ENCODE measurements at places on chromosomes 12 and 14. TPM values are rescaled to one million over a fixed set of nuclear protein-coding genes. Genes with fewer than 3 reads are reported as not detected.

DNA sequence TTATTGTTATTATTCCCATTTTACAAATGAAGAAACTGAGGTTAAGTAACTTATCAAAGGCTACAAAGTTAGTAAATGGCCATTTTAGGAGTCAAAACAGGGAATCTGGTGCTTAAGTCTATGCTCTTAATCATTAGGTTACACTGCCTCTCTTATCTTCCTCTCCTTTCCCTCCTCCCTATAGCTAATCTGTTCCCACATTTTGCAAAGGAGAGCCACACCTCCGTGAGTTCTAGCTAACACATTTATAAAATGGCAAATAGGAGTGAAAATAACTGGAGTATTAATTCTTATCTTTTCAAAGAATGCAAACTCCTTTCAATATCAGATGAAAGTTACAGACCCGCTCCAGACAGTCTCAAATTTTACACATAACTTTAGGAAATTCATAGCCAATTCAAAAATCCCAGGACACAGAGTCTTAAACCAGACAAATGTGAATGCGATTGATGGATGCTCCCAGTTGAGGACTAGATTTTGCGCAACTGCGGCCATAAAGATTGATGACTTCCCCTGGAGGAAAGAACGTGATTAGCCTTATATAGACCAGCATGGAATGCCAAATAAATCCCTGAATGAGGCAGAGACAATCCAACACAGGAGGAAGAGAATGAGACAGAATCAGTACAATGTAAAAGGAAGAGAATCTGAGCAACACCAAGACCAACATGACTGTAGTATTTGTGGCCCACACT is 225.0 kb upstream of the ARID2 start:
- no peak for DNase-seq

DNA sequence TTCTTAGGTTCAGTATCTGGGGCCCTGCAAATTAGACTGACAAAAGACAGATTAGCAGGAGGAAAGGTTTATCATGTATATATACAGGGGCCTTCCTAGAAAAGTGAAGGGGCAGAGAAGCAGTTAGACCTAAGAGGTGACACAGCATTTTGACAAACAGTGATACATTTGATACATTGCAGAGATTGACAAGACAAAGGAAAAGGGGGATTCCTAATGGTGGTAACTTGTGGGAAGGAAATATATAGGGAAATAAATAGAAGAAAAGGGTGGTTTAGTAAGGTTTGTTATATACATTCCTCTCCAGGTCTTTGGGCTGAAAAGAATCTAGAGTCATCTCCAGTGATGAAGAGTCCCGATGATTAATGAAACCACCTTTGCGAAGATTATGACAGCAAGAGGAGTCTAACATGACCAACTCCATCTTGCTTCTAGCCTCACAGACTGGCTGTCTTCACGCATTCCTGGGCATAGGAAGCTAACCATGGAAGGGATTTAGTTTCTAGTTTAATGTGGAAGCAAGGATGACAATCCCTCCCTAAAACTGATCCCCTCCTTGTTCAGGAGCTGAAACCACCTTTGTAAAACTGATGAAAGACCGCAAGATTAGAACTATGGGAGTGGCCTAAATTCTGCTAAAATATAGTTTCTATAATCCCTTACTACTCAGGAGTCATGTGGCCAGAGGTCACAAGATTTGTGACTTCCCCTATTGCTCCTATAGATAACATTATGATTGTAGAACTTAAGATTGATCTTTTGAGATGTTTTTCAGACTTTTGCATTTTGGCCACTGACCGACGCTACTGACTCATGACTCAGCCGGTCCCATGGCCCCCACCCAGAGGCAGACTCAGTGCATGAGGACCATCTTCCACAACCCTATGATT is 31.1 kb upstream of the CPM start:
- no peak for DNase-seq

GRCh38 chr12:62581288-62582064 is 114.8 kb downstream of the MON2 start:
- DNase-seq, result no peak

The ATG14 gene
- total RNA-seq, result 22.6 TPM

The C12orf57 gene
- 243 TPM for total RNA-seq

- no peak for DNase-seq
Observed at GRCh38 chr14:92654239-92654901, 94.1 kb downstream of the LGMN start.

The GLIPR1L1 gene
- not detected for total RNA-seq

The CCDC60 gene
- not detected for total RNA-seq

The DPPA3 gene
- not detected for total RNA-seq

DNA sequence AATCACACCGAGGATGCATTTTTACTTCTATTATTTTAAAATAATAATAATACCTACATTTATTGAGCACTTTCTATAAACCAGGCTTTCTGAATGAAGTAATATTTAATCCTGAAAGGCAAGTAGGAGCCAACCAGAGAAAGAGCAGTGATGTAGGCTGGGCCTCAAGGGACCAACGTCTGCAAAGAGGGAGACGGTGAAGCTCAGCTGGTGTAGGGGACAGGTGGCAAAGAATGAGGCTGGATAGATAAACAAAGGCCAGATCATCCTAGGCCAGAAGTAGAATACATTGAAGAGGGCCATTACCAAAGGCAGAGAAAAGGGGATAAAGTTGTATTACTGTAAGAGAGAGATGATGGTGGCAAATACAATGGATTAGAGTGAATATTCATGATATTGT is 810 bp upstream of the TMBIM4 start:
- DNase-seq, result no peak

The ATP5MC2 gene
- 61.8 TPM for total RNA-seq

GRCh38 chr12:26868447-26869103 is 35.6 kb upstream of the ITPR2 start:
- no peak for DNase-seq

DNA sequence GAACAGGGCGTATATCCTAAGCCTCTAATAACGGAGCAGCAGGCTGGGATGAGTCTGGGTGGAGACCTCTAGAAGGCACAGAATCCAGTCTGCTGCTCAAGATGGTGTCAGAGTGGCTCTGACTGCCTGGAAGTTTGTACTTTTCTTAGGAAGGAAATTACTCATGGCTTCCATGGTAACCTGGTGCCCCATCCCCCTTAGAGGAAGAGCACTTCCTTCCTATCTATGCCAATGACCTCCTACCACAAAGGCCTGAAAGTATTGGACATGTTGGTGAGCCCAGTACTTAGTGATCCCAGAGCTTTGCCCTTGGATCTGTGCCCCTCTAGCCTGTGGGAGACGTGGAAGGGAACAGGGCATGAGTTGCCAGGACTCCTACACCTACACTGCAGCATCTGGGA is 1.5 kb downstream of the BATF start:
- DNase-seq, result no peak

- DNase-seq, result no peak
Observed at GRCh38 chr14:95123891-95124579, 33.3 kb downstream of the DICER1 start.

GRCh38 chr14:33335366-33335765 is 396.7 kb downstream of the NPAS3 start:
- DNase-seq, result no peak

- no peak for DNase-seq
Observed at GRCh38 chr14:71905031-71905430, 27.2 kb upstream of the RGS6 start.

GRCh38 chr14:24062216-24062980 is 9.0 kb upstream of the CPNE6 start:
- DNase-seq, result no peak

DNA sequence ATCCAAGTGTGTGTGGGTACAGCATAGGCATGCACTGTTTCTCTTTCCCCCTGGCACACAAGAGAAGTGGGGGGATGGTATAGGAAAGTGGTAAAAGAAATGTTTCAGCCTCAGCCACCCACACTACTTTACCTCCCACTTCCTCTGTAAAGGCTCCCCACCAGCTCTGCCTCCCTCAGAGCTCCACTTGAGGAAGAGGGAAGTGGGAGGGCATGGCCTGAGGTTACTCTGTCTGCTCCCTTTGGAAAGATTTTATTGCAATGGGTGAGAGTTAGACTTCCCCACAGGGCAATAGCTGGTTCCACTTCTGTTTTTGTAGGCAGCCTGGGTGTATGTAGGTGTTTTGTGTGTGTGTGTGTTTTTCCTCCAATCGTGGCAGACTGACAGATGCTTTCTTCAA is 145.3 kb downstream of the SSPN start:
- DNase-seq, result no peak

DNA sequence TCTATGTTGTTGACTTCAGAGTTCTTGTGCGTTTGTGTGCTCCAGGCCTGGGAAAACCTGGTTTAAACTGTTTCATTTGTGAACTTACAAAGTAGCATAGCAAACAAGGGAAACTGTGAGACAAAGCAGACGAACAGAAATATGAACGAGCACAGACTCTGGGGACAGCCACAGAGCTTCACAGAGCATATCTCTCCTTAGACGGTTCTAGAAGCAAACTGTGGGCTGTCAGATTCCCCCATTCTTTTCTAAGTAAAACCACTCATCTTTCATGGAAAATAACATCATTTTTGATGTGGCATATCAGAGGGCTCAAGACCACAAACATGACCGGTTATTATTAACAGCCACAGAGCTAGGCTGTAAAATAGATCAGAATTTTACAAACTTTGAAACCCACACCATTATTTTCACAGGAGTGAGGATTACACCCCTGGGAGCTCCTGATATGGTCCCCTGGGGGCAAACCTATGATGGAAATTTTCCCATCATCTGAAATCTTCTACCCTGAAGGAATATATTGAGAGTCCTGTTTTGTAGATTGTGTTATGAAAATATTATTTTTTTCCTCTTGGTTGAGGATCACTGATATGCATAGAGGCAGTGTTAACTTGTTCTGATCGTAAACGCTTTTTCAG is 102.0 kb downstream of the ADGRD1 start:
- DNase-seq, result no peak

The TOMM20L gene
- total RNA-seq, result not detected

The CCDC197 gene
- total RNA-seq, result not detected

GRCh38 chr12:20212658-20213555 is 155.4 kb upstream of the PDE3A start:
- peak; percentile 73 for DNase-seq

DNA sequence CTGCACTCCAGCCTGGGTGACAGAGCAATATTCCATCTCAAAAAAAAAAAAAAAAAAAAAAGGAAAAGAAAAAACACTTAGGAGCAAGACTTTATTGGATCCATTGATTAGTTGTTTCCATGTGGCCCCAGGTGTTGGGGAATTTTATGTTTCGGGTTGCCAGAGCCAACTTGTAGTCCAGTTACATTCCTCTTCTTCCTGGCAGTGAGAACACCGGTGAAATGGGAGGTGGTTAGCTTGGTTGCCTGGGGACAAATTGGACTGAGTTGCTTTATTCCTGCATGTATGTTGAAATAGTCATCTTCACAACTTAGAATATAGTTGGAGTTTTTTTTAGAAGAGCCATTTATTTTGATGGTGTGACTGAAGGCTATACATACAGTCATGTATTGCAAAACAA is 12.6 kb downstream of the RCOR1 start:
- no peak for DNase-seq

- DNase-seq, result peak; percentile 54
Observed at GRCh38 chr12:112686373-112686772, 105.2 kb upstream of the RPH3A start.

All from occipital lobe (tissue), 3 donors.